ENCODE measurements at places on chromosomes 1 and 21. TPM values are rescaled to one million over a fixed set of nuclear protein-coding genes. Genes with fewer than 3 reads are reported as not detected.

The ATP6V1G3 gene
- total RNA-seq, result not detected

The SLC30A2 gene
- not detected for total RNA-seq

The CD84 gene
- not detected for total RNA-seq

The MSH4 gene
- total RNA-seq, result not detected

The VANGL2 gene
- total RNA-seq, result 46.6 TPM

The KRTAP20-2 gene
- total RNA-seq, result not detected

The SH2D2A gene
- 1.2 TPM for total RNA-seq

The HIVEP3 gene
- 1.1 TPM for total RNA-seq

The DRAM2 gene
- 145 TPM for total RNA-seq

The FCRL5 gene
- not detected for total RNA-seq

The FCER1G gene
- total RNA-seq, result 0.34 TPM

The TTLL10 gene
- total RNA-seq, result 0.22 TPM

The SPOCD1 gene
- 1.4 TPM for total RNA-seq

All from neural progenitor cell (in vitro differentiated cells).